ENCODE measurements at places on chromosomes 16 and 17.

GRCh38 chr16:54216268-54216667 lies 70.3 kb downstream of the IRX3 start:
- DNase-seq = no peak

DNA sequence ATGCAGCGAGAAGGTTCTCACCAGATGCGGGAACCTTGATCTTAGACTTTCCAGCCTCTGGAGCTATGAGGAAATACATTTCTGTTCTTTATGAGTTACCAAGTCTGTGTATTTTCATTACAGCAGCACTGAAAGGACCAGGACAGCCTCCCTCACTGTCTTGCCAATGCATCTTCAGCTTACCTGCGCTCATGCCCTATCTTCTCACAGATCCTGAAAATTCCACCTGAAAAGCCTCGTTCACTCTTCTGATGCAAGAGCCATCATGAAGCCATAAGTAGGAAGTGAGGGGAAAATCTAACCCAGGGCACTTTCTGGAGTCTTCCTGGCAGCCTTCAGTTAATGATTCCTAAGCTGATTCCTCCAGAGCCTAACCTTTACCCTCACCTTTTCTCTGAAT lies 194.0 kb downstream of the SALL1 start:
- DNase-seq = no peak

GRCh38 chr17:5508810-5509209 lies 22.4 kb downstream of the MIS12 start:
- DNase-seq = no peak

DNA sequence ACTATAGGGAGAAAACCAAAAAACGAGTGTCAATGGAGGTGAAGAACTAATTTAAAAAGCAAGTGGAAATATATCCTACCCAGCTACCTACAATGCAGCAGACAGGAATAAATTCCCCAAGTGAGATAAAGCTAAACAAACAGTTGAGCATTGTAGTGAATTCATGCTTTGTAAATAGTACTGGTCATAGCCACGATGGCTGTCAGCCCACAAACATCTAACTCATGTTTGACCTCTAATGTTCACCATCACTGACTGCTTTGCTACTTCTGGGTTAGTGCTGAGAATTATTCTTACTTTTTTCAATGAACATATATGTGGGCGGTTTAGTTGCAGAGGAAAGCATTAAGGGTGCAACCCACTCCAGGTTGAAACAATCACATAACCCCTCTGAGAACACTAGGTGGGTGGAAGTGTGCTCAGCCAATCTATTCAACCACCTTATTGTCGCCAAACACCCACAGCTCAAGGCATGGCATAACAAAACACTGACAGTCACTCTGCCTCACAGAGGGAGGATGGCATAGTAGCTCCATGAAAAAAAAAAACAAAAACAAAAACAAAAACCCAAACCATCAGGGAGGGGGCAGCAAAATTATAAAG lies 264.1 kb downstream of the ZFHX3 start:
- no peak for DNase-seq

DNA sequence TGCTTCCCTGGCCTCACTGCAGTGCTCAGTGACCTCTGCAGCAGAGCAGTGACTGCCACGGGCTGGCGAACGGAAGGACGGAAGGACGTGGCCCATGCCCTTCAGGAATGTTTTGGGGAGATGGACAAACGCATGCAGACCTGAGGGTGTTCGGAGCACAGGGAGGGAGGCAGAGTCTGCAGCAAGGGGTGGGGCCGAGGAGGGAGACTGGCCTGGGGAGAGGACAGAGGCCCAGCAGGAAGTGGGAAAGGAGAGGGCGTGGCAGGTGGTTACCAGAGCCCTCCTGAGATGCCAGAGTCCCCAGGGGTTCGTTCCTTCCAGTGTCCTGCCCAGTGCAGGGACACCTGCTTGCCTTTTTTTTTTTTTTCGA lies 21.9 kb downstream of the ADORA2B start:
- DNase-seq = no peak

- peak; percentile 8 for DNase-seq
These were observed 58.6 kb downstream of the EMP2 start for GRCh38 chr16:10521681-10522274.

GRCh38 chr17:21239680-21240368 lies 13.4 kb downstream of the NATD1 start:
- no peak for DNase-seq

DNA sequence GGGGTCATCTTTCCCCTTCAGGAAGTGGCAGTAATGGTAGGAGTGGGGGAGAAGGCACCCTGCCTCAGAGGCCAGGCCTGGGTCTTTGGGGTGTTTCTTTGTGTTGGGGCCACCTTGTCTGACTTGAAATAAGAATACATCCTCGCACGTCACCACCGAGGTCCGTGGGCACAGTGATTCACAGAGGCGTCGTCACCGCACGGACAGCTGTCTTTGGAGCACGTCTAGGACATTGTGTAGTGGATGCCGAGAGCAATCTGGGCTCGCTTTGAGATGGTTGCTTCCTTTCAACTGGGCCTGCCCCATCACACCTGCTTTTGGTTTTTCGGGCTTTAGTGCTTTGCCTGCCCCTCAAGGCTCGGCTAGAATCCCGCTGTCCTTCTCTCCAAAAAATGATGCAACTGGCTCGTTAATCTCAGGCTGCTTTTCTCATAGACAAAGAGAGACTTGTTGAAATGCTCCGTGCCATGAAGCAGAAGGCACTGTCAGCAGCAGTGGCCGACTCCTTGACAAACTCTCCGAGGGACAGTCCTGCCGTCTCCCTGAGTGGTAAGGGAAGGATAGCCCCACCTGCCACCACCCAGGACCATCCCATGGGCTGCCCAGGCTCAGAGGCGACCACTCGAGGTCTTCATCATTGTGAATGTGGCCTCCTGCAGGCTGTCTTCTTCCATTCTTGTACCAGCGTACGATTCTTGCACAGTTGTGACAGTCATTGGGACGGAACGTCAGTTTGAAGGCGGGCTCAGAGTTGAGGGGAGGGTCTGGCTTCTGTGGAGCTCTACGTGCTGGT lies 24.0 kb downstream of the GINS2 start:
- DNase-seq = no peak

DNA sequence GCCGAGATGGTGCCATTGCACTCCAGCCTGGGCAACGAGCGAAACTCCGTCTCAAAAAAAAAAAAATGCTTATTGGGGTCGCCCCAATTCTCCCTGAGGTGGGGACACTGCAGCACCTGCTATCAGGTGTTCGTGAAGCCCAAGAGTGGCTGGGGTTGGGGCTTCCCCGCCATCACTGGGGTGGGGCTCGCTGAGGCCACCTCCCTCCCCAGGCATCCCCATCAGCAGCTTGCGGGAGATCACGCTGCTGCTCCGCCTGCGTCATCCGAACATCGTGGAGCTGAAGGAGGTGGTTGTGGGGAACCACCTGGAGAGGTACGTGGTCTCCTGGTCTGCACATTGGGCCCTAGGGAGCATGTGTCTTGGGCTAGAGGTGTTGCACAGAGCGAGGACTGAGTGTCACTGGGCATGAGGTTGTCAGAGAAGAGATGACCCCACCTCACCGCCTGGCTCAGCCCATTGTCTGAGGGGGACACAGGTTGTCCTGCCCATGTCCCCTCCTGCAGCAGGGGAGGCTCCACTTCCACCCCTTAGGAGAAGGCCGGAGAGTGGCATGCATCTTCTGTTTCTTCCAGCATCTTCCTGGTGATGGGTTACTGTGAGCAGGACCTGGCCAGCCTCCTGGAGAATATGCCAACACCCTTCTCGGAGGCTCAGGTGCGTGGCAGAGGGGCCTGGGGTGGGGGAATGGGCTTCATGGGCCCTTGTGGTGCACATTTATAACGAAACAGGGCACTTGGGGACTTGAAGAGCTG lies 4.9 kb downstream of the CDK10 start:
- no peak for DNase-seq

- DNase-seq = no peak
These were observed 28.2 kb upstream of the BRD7 start for GRCh38 chr16:50396761-50397535.

- no peak for DNase-seq
These were observed 24.7 kb upstream of the CES5A start for GRCh38 chr16:55899857-55900256.

DNA sequence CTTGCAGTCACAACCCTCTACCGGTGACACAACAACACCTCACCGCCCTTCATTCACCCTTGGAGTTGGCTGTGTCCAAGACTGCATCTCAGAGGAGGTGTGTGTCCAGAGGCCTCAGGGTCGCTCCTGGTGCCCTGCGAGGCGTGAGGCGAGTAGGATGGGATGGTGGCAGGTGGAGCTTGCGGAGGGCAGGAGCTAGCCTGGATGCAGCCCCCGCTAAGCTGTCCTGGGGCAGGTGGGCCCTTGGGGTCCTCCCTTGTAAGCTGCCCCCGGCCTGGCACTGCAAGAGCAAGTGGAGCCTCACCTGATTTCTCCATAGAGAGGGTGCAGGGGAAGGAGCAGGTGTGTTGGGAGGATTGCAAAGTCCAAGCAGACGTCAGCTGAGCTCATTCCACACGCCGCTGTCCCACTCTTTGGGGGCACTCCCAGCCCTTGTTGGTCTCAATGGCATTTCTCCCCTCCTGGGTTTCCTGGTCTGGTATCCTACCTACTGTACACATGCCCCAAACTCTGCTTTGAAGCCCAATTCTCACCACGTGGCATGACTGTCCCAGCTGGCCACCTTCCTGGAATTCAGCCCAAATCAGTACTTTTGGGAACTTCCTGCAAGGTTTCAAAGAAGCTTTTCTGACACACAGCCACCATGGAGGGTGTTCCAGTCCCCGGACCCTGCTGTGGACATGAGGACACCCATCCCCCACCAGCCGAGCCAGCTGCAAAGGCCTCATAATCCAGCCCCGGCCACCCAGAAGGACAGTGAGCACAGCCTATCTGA lies 18.1 kb upstream of the ICAM2 start:
- DNase-seq = no peak

GRCh38 chr17:18017958-18018357 lies 21.0 kb downstream of the ATPAF2 start:
- DNase-seq = no peak

GRCh38 chr16:6528217-6528616 lies 804.4 kb upstream of the RBFOX1 start:
- DNase-seq = no peak

DNA sequence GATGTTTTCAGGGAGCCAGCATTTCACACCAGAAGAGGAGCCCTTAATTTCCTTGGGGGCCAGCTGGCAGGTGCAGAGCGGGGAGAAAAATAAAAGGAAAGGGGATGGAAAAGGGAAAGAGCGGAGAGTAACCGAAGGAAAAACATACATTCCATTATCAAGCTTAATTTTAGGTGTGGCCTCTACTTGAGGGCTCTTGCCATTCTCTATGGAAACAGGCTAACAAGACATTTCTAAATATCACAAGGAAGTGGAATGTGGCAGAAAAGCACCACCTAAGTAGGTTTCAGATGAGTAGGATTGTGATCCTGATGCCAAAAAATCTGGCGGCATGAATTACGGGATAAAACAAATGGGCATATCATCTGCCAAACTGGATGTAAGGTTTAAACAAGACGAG lies 970 bp upstream of the DYNC1LI2 start:
- DNase-seq = no peak

DNA sequence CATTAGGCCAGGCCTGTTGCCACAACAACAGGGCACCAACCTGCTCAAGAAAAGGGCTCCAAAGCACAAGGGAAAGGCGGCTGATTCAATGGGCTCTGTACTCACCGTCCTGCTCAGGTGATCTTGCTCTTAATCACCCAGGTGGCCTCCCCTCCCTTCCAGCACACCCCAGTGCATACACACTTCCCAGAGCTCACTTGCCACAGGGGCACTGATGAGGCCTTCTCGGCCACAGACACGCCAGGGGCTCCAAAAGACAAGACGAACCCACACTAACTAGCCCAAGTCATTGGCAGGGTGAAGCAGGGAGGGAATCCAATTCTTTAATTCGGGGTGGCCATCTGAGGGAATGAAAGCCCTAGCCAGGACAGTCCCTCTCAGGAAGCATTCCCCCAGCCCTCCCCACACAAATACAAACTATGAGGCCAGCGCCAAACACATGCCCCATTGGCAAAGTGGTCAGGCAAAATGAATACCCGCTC lies 1.4 kb downstream of the MYO18A start:
- DNase-seq = no peak

DNA sequence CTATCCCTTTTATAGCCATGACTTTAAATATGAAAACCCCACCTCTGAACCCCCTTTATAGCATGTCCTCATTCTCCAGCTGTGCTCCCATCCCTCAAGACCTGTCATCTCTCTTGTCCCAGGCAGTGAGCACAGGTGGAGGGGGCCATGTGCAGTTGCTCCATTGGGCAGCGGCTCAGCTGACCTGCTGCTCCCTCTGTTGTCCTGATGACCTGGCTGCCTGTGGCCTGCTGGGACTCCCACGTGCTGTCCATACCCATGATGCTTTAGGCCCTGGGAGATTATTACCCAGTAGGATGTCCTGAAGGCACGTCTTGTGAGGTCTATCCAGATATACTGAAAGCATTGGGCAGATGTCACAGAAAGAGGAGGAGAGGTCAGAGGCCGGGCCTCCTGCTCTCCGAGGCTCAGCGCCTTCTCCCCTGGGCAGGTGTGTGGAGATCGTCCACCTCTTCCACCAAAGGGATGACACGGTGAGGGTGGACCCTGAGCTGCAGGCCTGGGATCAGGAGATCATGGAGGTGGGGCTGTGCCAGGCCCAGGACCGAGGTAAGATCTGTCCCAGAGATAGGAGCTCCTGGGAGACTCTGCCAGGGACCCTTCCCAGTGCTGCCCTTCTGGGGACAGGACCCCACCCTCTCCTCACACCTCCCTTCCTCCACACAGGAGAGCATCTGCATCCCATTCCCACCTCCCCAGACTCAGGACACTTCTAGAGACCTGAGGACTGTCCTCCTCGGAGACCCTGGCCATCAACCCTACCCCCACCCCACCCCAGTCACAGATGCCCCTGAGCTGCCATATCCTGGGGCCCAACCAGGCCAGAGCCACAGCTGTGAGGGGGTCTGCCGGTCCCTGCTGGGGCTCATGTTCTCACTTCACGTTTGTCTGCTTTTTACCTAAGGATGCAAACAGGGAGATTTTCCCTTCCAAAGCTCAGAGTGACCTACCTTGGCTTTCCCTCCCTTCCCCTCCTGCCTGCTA lies 58.0 kb downstream of the GOSR1 start:
- no peak for DNase-seq

GRCh38 chr17:45318561-45319230 lies 1.9 kb upstream of the MAP3K14 start:
- DNase-seq = no peak

DNA sequence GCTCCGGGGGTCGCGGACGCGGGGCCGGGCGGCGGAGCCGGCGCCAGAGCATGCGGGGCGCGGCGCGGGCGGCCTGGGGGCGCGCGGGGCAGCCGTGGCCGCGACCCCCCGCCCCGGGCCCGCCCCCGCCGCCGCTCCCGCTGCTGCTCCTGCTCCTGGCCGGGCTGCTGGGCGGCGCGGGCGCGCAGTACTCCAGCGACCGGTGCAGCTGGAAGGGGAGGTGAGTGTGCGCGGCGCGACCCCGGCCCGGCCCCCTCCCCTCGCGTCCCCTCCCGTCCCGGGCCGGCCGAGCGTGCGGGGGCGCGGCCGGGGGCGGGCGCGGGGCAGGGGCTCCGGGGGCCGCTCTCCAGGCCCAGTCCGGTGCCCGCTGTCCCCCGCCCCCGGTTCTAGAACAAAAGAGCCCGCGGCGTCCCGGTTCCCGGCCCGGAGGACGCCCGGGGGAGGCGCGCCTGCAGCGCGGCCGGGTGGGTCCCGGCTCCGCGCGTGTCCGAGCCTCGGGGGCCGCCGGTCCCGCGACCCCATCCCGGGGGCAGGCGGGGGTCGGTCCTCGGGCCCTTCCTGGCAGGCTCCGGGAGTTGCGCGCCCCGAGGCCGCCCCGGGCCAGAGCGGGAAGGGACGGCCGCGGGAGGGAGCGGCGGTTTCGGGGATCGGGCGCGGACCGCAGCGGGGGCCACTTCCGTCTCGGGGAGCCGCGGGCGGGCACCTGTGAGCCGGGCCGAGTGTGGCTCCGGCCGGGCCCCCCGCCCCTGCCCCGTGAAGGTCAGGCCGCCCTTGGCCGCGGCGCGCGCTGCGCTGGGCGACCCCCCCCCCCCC lies 563 bp downstream of the METRNL start:
- no peak for DNase-seq
